CD4-positive, alpha-beta T cell treated with Interleukin-12 subunit alpha and Interleukin-12 subunit beta, for 1 hour (primary cell): ENCODE measurements at places on chromosomes 5 and 9.

DNA sequence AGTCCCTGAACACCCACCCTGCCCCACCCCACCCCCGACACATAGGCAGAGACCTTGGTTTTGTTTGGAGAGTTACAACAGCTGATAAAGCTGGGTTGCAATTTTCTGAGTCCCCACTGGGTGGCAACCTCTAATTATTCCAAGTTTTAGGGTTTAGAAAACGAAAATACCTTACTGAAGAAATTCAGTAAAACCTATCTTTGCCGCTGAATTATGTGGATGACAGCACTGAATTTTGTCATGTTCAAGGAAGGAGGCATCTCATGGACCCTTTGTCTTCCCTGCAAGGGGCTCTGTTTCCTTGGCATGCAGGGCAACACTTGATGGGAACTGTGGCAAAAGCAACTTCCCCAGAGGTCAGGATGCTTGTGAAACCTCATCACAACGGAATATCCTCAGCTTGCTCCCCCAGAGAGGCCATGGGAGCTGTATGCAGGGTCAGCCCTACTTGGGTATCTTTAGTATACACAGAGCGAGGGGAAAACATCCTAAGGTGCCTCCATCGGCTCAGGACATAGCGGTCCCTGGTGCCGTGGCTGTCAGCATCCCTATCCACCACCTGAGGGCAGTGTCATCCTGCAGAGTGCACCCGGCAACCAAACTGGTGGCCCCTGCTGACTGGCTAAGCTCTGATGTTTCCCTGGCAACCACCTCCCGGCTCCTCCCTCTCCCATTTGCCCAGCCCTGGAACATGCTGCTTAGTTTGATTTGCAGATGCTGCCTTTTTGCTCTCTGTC is 123.1 kb downstream of the RXRA start:
- peak; percentile 89 for DNase-seq

- no peak for DNase-seq
These were observed 188.3 kb upstream of the MEF2C start for GRCh38 chr5:89071101-89071940.

DNA sequence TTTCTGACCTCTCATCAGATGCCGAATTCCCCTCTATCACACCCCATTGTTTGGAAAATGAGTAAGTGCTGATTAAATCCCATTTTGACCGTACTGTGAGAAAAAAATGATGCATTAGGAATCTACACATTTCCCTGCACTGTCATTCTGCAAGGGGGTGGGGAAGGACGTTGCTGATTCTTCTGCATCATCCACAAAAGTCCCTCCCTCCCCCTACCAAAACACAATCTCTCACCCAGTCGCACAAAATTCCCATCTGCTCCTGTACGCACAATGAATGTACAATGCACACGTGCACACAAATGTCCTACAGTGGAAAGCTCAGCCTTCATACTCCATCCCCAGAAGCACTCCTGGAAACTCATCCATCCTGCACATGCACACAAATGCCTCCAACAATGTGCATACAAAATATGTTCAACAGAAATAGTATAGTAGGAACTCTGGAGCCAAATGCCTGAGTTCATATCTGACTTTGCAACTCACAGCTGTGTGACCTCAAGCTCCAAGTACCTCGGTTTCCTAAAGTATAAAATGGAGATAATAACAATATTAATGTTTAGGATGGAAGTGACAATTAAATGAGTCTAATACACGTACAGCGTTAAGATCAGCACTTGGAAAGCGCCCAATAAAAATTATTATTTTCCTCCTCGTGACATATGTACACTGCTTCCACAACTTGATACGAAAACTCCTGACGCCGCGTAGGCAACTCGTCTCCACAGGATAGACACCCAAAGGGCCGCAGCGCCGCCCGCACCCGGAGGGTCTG is 809 bp downstream of the TNIP1 start:
- DNase-seq: no peak

GRCh38 chr5:42675602-42676001 is 81.0 kb upstream of the CCDC152 start:
- DNase-seq: no peak

- no peak for DNase-seq
These were observed 118.2 kb downstream of the SSBP2 start for GRCh38 chr5:81632679-81633078.

DNA sequence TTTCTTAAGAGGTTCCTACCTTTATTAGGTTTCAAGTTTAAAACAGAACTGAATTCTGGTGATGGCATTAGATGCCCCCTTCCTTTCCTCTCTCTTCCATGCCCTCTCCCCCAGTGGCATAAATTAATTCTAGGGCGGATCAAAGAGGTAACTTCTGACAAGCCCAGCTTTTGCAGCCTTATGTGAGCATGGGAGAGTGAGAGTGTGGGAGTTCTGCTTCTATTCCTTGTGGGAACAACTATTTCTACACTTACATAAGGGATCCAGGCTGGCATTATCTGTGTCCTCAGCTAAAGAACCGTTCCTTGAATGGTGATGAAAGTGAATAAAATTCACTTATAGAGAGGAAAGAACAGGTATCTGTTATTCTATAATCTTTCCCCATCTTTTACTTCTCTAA is 437.6 kb downstream of the KIF4B start:
- DNase-seq: no peak

GRCh38 chr5:90142541-90142940 is 267.0 kb downstream of the CETN3 start:
- DNase-seq: no peak

GRCh38 chr5:87411586-87411972 is 1.2 kb downstream of the CCNH start:
- DNase-seq: peak; percentile 52

DNA sequence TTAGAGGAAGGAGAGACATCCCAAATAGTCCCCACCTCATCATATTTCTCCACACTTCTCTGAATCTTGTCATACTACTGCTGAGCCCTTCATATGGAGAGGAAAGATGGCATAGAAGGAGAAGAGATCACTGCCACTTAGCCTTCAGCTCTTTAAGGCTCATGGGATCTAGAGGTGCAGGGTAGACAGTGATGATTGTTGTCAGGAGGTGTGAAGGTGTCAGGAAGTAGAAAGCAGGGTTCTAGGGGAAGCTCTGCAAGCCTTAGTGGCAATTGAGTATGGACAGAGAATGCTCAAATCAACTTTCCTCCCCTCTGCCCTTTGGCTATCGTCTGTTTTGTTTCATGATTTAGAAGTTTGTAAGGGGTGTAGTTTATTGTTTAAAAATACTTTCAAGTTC is 505.7 kb downstream of the ZNF608 start:
- DNase-seq: no peak

DNA sequence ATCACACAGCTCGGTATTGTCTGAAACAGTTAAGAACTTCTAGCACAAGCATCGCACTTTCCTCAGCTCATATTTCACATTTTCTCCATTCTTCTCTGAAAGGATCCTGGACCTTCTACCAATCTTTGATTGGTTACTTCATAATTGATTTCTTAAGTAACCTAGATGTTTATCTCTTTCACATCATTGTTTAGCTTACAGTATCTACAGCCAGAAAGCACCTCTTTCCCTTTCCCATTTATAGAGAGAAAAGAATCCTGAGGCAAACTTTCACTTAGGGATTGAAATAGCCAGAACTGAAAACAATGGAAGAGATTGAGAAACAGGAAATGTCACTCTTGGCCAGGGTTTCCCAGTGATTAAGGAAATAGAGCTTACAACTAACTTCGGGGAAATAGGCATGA is 2.5 kb downstream of the IL33 start:
- DNase-seq: no peak

DNA sequence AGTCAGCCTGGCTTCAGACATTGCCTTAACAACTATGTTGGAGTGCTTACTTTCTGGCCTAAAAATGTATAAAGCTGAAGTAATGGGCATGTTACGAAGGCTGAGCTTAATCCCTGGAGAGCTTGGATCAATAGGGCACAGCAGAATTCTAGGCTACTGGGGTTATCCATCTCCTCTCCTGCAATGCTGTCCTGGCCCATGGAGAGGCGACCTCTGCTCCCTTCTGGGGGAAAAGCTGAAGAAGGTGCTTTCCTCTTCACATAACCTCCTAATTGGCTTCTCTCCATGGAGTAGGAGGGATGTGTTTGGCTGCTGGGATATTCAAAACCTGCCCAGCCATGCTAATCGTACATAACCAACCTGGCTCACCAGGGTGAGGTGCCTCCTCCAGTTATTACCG is 403.5 kb downstream of the DMRT2 start:
- DNase-seq: no peak

DNA sequence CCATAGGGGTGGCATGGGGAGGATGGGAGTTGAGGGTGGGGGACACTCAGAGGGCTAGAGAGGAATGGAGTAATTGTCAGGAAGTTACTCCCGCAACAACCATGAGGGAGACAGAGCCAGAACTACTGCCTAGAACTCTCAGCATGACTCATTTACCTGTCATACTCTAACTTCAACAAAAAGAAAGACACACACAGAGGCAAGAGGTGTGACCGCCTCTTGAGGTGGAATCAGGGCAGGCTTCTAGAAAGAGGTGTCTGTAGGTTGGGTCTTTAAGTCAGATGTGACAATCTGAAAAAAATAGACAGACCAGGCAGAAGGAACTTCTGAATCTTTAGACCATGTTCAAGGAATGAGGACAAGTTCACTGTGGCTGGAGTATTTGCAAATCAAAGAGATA is 73.4 kb downstream of the GABBR2 start:
- no peak for DNase-seq

DNA sequence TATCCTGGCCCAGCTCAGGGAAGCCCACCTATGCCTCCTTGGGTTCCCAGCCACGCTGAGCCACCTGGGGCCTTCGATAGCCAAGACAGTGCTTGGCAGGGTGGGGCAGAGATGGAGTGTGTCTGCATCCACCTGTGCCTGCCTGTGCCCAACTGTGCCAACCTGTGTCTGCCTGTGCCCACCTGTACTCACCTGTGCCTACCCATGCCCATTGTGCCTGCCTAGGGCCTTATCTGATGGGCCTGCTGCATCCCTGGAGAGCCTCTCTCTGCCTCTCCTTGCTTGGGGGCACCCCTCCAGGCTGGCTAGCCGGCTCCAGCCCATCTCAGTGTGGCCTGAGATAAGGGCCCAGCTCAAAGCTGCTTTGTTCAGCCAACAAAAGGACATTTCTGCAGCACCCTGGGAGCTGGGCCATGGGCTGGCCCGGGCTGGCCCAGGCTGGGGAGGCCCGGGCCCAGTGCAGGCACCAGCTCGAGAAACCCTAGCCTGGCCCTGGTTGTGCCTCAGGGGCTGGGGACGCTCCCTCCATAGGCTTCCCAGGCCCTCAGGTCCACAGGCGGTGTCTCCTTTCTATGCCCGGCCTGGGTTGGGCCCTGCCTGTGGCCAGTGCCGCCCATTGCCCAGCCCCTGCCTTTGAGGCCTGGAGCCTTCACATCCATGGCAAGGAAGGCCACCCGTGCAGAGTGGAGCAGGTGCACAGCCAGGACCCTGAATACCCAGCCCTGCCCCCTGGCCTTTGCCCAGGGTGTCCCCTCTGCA is 37.3 kb upstream of the NOTCH1 start:
- no peak for DNase-seq

DNA sequence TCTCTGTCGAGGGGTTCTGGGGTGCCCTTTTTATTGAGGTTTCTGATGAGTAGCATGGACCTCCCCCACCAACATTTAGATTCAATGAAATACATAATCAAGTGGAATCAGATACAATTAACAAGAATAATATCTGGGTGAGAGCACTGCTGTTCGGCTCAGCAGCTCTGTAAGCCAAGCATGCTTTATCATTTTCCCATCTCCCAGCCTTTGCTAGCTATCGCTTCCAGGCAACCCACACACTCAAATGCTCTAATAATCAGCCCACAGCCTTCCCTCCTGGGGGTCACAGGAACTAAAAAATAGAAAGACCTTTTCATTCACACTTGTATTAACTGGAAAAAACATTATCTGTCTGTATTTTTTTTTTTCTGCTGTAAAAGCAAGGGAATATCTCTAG is 8.9 kb downstream of the PLPPR1 start:
- DNase-seq: no peak

DNA sequence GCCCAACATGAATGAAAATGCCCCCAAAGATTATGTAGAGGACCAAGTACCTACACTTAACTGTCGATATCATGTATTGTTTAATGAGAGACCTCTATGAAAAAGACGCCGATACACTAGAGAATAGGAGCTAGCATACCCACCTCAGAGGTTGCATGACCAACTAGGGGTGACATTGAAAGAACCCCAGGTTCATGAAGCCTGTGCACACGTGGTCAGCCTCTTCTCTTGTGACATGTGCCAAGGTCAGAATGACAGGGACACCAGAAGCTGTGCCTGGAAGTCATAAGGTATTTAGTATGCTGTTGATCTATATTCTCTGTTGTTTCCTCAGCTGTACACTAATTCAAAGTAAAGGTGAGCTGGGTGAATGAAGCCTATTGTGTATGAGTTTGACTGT is 1594.1 kb downstream of the EFNA5 start:
- DNase-seq: no peak

- DNase-seq: no peak
These were observed 211.5 kb downstream of the GAPVD1 start for GRCh38 chr9:125472926-125473701.

DNA sequence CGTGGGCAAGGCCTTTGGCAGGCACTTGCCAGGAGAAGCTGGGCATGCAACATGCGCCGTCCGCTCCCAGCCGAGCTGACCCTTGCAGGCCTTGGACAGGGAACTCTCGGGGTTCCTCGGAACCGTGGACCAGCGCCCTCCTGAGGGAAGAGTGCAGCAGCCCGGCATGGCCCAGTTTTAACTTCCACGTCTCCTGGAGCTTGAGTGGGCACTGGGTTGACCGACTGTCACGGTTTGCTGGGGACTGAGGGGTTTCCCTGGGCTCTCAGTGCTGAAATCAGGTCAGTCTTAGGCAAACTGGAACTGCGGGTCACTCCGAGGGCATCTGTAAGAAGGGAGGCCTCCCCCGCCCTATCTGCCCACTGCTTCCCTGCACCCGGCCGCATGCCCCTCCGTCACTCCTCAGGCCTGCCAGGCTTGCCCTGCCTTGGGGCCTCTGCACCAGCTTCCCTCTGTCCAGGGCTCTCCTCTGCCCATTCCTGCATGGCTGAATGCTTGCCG is 87.0 kb upstream of the PHYKPL start:
- no peak for DNase-seq
